ENCODE measurements at places on chromosomes 2 and 18.

DNA sequence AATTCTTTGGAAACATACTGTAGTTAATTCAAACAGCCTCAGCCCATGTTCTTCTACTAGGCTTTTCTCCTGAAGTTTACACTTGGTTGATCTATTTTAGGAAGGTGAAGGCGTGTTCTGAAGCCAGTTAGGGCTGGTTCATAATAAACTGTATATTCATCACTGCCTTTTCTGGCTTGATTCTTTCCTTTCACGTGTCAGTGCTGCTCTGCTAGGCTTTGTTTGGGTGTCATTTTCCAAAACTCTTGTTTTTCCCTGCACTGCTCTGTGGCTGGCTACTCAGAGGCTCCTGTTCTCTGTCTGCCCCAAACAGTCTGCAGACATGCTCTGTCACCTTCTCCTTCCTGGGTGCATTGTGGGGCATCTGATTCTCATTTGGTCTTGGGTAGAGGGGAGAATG is 136.1 kb downstream of the PARD3B start:
- DNase-seq, result no peak

DNA sequence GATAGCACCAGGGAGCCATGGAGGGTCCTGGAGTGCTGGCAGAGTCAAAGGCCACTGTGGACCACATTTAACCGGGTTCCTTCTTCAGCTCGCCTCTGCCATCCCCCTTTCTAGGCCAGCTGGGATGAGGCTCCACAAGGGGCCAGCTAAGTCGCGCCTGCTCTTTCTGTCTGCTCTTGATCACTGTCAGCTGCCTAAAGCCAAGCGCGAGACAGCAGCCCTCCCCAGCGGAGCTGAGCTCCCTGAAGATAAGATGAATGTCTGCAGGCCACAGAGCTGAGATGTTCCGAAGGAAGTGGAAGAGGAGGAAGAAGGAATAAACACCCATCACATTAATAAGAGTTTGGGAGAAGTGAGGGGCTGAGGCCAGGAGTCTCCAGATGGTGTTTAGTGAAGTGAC is 99.6 kb downstream of the CELF4 start:
- no peak for DNase-seq

DNA sequence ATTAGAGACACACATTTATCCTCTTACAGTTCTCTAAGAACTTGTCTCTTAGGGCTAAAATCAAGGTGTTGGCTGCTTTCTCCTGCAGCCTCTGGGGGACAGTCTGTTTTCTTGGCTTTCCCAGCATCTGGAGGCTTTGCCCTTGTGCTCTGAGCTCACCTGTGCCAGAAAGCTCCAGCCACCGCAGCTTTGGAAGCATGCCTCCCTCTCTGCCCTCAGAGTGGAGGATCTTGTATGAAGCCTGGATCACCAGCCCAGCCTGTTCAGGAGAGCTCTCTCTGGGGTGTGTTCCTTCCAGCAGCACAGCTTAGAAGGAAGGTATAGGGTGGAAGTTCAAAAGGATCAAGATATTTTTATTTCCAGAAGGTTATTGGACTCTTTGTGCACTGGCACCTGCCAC is 53.1 kb upstream of the TPO start:
- no peak for DNase-seq

DNA sequence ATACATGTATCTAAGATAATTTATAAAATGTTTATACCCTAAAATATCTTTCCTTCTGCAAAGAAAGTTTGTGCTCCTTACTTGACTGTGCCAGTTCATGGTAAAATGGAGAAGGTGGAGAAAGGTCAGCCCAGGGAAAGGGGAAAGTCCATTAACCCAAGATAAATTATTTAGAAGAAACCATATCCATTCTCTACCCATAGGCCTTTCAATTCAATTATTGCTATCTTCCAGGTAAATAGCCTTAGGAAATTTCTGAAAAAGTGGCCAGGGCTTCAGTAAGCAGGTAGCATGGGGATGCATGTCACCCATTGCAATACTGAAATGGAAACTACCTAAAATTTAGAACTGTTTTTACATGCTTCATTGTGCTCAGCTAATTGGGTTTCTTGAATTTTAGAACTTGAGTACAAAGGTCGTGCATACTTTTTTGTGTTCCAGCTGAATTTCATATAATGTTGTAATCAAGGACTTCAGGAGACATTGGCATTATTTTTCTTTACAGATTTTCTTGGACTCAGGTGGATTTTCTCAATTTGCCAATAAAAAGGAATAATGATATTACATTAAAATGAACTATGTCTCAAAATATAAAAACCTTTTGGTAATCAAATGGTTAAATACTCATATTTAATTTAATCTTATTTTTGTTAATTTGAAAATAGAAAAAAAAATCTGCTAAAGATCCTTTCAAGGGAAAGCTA is 124.9 kb downstream of the CSRNP3 start:
- DNase-seq, result no peak

DNA sequence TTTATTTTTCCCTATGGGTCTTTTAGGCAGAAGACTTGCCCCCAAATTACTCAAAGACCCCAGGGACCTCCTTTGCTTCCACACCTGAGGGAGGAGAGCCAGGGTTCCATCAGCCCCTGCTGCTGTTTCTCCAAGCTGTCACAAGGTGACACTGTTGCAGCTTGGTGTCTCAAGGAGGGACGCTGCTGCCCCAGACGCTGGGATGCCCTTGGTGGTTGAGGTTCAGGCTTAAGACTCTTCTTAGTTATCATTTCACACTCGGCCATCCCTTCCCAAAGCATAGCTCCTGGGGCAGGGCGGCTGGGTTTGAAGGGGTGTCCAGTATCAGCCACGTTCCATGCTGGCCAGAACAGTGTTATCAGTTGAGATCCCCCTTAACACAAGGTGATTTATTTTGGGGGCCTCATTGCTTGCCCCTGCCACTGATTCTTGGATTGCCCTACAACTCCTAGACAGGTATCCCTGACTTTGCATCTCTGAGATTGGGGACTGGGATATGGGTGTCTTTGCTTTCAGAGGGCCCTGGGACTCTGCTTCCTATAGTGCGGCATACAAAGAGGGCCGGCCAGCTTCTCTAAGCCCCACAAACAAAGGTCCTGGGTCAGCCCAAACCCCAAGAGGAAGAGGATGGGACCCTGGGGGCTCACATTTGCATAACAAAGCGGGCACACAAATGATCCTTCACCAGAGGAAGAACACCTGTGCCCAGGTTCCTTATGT is 22.7 kb downstream of the GPR55 start:
- DNase-seq, result peak; percentile 81

DNA sequence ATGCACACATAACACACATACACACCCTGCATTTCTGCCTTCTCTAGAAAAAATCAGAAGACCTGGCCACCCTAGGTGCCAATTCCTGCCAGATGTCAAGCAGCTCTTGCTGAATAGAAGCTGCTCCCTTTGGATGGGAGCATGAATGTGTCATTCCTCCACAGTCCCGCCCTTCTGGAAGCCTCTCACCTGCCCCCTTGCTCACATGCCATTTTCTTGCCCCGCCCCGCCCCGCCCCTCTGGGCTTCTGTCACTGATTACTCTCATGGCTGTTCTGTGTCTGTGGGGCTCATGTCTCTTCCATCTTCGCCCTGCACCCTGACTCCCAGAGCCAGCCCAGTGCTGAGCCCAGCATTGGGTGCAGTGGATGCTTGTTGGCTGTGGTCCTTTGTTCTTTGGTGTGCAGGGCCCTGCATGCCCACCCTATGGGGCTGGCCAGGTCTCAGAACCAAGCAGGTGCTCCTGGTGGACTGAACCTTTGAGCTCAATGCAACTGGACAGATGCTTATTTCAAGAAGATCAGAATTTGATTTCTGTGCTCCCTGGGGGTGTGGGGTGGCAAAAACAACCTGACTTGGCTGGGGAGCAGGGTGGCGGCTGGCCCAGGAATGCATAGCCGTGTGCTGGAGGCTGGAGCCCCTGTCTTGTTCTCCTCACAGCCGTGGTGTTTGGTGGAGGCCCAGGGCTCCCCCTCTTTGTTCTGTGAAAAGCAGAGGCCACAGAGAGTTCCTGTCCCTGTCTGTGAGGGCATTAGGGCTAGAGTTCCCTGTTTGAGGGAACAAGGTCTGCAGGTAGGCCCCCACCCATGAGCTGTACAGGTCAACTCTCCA is 140.6 kb upstream of the GLI2 start:
- DNase-seq, result peak; percentile 13

- no peak for DNase-seq
Observed at GRCh38 chr2:171208657-171209056, 48.0 kb upstream of the TLK1 start.

DNA sequence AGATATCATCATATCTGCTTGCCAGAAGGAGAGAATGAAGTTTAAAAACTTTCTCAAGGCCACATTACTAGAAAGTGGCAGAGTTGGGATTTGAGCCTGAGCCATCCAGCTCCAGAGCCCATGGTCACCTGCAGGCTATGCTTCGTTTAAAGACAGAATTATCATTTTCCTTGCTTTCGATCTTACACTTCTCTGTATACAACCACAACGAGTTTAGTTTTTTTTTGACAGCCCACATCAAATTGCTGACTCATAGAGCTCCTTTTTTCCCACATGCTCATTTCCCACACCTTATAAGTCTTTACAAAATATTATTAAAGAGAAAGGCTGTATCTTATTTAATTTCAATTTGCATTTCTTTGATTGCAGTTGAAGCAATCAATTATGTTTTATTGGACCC is 6.5 kb downstream of the PLEK start:
- DNase-seq, result no peak

- DNase-seq, result no peak
Observed at GRCh38 chr2:143321994-143322393, 192.8 kb downstream of the ARHGAP15 start.

DNA sequence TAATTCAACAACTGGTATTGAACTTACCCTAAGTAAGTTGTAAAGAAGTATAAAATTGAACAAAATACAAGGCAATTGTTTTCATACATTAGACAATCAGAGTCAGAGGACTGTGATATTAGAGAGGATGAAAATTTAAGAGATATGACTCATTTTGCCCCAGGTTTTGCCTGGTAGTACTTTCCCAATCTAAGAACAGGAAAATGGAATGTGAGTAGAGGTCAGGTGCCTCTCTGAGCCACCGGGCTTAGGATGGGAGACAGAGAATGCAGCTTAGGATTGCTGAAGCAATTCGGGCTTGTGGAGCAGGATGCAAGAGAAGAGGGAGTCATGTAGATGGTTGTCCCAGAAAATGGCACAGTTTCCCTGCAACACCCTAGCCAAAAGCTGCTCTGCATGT is 219.7 kb upstream of the CHST9 start:
- no peak for DNase-seq

DNA sequence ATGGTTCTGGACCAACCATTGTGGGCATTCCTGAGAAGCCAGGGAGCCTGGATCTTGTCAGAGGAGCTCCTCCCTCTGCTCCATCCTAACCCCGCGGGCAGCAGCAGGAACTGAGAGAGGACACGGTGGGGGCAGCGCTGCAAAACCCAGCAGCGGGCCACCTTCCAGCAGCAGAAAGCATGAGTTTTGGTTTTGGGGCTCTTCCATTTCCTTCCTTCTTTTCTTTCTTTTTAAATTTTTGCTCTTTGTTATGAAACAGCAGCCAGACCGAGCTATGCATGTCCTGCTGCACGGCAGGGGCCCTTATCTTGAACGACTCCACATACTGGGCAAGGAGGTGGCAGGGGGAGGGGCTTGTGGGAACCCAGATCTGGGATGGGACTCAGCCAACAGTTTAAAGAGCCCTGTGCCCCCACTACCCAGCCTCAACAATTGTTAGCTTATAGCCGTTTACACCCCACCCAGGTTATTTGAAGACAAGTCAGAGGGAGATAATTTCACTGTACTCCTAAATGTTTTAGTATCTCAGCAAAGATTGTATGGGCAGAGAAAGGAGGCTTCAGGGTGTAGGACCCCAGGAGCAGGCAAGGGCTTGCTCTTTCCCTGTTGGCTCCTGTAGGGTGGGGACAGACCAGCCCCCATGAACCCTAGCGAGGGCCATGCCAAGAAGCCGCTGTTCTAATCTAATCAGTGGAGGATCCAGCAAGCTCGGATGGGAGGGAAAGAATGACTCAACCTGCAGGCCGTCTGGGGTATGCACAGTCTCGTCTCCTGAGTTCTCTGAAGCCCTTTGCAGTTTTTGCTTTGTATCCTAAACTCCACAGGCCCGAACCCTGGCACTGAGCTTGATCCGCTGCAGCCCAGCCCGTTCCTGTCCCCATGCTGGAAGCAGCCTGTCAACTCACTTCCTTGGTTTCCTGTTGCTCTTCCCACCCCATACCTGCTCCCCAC is 75.3 kb downstream of the LRRFIP1 start:
- DNase-seq, result peak; percentile 57

DNA sequence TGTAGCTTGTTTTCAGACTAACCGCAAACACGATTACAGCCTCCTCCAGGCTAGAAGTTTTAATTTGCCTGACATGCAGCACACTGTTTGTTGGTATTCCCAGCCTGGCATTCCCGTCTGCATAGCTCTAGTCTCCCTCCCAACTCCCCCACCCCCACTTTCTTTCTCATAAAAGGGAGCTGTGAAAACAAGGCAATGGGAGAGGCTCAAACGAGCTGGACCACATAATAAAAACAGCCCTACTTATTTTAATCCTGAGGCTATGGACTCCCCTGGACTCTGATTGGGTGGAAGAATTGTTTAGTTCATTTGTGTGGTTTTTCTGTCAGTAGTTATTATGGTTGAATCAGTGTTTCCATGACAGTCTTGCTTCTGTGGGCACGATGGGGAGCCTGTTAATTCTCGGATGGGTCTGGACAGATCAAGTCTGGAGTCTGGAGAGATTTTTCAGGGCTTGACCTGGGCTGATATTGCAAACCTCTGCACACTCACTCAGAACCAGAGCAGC is 1.2 kb downstream of the STON1 start:
- peak; percentile 71 for DNase-seq

DNA sequence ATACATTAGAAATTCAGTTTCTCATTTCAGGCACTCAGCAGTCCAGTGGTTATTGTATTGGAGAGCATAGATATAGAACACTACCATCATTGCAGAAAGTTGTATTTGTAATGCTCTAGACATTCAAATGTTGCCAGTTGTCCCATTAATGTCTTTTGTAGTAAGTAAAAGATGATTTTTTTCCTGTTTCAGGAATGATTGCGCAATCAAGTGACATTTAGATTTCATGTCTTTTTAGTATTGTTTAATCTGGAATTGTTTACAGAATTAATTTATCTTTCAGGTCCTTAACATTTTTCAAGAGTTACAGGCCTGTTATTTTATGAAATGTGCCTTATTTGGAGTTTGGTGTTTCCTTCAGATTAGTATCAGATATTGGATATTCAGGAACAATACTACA is 134.7 kb downstream of the MSTN start:
- DNase-seq, result peak; percentile 31

GRCh38 chr2:189177251-189177840 is 2.2 kb downstream of the COL5A2 start:
- no peak for DNase-seq
